ENCODE measurements at places on chromosomes 5 and 9.

DNA sequence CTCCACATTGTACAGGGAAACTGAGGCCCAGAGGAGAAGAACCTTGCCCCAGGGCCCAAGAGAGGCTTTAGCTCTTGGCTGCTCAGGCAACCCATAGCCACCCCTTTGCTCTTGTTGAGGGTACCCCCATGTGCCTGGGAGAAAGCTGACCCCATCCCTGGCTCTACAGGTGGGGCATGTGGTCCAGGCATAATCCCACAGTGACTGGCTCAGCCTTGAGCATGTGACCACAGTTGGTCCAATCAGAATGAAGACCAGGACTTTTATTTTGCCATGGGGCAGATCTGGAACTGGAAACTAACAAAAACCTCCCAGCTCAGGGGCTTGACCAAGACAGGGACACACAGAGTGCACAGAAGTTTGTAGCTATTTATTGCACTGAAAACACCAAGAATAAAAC is 29.3 kb downstream of the SLC6A7 start:
- no peak for DNase-seq

GRCh38 chr5:40572391-40572790 is 107.3 kb upstream of the PTGER4 start:
- DNase-seq: no peak

- peak; percentile 69 for DNase-seq
Observed at GRCh38 chr5:91162534-91163381, 220.4 kb downstream of the ARRDC3 start.

- DNase-seq: no peak
Observed at GRCh38 chr5:160543395-160543794, 121.7 kb downstream of the PTTG1 start.

- no peak for DNase-seq
Observed at GRCh38 chr5:142544946-142545649, 140.8 kb downstream of the FGF1 start.

DNA sequence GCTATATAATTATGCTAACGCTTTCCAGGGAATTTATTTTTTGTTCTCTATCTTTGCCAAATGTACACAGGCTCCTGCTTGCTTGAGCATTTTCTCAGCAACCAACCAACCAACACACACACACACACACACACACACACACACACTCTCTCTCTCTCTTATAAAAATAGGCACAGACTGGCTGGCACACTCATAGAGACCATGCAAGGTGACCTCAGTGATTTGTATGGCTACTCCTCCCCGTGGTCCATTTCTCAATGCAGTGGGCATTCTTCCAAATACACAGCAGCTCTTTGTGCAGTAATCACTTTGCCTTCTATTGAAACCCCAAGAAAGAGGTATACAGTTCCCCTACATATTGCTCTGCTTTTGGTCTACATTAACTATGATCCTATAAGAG is 416.0 kb downstream of the MAN2A1 start:
- no peak for DNase-seq

DNA sequence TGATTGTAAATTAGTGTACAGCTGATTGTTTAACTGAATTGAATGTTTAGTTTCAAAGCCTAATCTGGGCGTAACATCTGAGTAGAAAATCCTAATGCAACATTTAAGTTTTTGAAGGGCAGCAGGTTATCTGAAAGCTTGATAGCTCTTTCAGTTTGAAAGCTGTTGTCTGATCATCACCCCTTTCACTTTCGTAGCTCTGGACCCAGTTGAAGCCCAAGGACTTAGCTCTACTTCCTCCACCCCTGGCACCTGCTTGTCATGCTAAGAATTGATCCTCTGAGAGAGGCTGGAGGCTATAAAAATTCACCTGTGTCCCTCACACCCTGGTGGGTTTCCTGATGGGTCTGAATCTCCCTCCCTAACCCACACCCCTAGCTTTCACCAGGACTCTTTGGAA is 86.0 kb downstream of the ZFAND5 start:
- no peak for DNase-seq

- no peak for DNase-seq
Observed at GRCh38 chr5:6188344-6188743, 190.0 kb downstream of the MED10 start.

GRCh38 chr9:106621313-106622163 is 241.4 kb upstream of the ZNF462 start:
- no peak for DNase-seq

GRCh38 chr9:72753266-72753893 is 199.5 kb downstream of the ALDH1A1 start:
- no peak for DNase-seq

GRCh38 chr5:56108246-56108645 is 113.5 kb upstream of the IL6ST start:
- no peak for DNase-seq

DNA sequence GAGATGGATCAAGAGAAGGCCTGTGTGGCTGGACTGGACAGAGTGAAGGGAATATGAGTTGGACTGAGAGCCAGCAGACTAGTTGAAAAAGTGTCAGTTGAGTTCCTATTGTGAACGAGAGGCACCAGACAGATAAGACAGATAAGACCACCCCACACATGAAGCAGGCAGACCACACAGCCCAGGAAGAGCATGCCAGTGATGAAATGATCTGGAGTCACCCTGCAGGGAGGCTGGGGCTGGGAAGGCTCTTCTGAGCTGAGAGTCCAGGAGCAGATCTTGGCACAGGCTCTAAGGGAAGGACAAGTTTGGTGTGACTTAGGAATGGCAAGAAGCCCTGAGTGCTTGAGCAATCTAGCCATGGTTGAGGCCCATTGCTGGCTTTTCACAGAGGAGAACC is 10.6 kb upstream of the SLC25A48 start:
- no peak for DNase-seq

GRCh38 chr5:68433923-68434879 is 218.6 kb downstream of the PIK3R1 start:
- peak; percentile 88 for DNase-seq

DNA sequence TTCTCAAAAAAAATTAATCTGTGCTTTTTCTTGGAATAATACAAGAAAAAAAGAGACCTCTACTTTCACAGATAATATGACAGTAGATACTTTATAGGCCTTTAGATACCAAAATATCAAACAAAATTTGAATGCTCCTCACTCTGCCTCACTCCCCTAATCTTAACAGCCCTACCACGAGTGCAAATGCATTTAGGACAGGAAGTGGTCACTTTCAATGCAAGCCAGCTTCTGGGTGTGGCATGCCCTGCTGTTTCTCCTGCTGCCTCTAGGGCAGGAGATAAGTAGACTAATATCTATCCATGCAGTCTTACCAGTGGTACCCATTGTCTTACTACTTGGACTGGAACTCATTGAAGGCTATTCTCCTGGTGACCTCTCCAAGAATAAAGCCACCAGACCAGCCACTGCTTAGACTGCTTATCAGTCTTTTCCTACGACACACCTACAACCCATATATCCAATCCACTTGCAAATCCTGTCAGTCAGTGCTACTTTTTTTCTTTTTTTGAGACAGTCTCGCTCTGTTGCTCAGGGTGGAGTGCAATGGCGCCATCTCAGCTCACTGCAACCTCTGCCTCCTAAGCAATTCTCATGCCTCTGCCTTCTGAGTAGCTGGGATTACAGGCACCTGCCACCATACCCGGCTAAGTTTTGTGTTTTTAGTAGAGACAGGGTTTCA is 23.0 kb downstream of the FRRS1L start:
- DNase-seq: peak; percentile 38

- no peak for DNase-seq
Observed at GRCh38 chr5:167244583-167244982, 1046.9 kb upstream of the WWC1 start.

GRCh38 chr9:108040783-108041182 is 551.2 kb upstream of the KLF4 start:
- no peak for DNase-seq

DNA sequence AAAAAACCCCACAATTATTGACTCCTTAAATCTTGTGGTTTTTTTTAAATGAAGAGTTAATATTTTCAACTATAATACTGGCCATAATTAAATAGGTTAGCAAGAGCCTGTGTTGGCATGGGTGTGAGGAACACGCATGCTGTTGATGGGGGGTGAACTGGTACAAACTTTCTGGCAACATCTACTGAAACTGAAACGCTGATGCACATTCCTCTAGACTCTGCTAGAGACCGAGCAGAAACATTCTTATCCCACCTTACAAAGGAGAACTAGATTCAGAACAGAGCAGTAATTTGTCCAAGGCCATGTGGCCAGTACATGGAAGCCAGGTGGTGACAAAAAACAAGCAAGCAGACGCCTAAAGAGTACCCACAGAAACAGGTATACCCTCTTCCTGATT is 2.4 kb downstream of the BICD2 start:
- no peak for DNase-seq

DNA sequence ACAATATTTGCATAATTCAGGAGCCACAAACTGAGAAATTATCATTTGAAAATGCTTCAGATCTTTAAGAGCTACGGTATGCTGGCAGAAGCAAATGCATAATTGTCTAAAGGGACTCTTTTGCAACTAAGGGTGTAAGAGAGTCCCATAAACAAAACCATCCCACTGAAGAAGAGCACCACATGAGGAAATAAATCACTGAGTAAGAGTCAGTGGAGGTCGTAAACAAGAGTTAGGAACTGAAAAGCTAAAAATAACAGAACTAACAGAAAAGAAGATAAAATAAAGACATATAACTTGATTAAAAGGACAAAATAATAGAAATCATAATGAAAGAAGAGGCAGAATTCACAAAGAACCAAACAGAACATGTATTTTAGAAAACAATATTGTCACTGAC is 3.5 kb upstream of the SMC2 start:
- no peak for DNase-seq

DNA sequence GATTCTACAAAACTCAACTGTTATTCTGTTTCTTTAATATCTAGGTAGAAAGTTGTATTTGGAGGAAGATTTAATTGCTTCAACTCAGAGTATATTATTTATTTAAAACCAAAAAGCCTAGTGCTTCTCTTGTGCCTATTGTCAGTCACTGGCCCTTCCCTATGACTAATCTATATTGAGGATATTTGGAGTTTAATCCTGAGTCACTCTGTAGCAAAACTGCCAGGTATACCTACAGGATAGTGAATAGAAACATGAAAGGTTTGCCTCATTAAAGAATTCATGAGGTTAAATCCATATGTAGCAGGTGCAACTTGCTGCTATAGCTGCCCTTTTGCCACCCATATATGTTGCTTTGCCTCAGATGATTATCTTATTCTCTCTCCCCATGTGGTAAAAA is 15.1 kb downstream of the PLK2 start:
- DNase-seq: no peak

DNA sequence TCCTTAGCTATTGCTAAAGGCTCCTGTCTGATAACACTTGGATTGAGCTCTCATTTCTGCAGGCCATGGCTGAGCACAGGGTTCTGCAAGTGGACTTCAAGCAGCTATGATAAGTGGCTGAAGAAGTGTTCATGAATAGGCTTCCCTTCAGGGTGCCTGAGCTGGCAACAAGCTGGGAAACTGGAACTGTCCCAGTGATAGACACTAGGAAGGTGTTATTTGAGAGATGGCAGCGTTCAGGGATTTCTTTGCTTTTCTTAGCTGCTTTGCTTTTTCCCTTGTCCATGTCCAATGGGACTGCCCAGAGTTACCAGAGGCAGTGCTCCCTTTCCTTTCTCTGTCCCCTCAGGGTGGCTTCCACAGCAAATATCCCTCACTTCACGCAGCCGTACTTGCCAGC is 75.8 kb downstream of the INIP start:
- DNase-seq: no peak

Measured in HFF-Myc (cell line).